ENCODE measurements at places on chromosomes 16 and 17.

- DNase-seq = no peak
These were observed 11.8 kb downstream of the ALOX12B start for GRCh38 chr17:8075574-8076342.

DNA sequence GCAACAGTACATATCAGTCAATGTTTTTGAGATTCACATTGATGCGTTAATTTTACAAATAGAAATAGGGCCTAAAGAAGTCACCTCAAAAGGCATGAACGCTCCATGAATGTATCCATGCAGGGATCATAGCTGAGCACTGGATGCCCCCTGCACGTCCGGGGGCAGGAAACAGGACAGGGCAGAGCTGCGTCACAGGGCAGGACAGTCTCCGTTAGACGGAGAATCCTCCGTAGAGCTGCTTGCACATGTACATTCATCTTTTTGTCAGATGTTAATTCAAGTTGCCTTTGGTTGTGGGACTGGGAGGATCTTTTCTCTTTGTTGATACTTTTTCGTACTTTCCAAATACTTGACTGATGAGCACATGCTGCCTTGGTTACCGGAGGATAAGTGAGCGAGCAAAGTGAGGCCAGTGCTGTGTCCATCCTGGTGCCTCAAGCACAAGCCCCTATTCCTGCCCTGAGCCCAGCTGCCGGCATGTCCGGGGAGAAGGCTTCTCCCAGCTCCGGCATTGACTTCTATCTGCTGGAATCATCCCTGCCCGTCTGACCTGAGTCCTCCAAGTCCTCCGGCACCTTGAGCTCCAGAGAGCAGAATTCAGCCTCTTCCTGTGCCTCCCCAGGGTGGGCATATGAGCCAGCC lies 15.0 kb downstream of the GAA start:
- no peak for DNase-seq

DNA sequence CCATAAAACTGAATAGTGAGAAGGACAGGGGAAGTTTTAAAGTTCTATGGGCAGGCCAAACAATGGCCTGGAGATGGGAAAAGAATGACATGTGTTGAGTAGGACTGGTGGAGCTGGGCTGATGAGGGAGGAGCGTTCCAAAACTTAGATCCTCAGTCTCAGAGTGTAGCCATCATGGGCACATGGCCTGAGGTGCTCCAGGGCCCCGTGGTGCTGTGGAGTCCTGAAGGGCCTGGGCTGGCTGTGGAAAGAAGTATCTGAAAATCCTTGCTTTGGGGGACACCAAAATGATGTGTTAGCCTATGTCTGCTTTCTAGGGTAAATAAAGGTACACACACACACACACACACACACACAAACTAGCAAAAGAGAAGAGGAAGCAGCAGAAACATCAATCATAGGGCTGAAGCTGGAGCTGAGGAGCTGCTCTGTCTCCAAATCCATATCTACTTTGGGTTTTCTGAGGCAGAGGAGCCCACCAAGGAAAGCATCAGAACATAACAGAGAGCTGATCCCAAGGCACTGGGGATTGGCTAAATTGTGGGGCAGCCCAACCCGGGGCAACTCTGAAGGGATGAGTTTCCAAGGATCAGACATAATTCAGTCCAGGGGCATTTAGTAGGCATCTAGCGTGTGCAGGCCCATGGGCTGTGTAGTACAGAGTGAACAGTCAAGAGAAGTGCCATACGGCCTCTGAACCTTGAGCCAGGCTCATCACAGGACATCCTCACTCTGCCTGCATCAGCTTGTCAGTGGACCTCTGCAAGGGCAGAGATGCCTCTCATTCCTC lies 85.2 kb downstream of the C16orf78 start:
- no peak for DNase-seq

DNA sequence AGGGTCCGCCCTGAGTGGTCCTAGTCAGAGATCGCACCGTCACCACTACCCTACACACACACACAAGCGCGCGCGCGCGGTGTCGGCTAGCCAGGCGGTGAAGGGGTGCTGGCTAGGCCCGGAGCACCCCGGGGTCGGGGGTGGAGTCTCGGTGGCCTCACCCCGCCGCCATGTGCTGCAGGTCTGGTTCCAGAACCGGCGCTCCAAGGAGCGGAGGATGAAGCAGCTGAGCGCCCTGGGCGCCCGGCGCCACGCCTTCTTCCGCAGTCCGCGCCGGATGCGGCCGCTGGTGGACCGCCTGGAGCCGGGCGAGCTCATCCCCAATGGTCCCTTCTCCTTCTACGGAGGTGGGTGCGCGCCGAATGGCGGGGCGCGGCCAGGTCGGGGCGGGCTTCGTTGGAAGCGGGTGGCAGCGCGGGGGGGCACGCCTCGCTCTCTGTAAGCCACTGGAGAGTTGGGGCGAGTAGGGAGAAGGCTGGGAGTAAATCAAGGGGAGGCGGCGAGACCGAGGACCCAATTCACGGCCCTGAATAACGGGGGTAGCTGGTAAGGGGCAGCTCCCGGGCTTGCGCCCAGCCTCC lies 4.8 kb downstream of the LHX1 start:
- no peak for DNase-seq

- DNase-seq = no peak
These were observed 2.7 kb upstream of the CD300LG start for GRCh38 chr17:43844241-43844640.

All from fibroblast of upper back skin (primary cell).